ENCODE measurements at places on chromosomes 6 and 20.

- DNase-seq: no peak
Observed at GRCh38 chr6:21740376-21741124, 147.0 kb downstream of the SOX4 start.

GRCh38 chr6:114428341-114428740, 85.5 kb upstream of the HS3ST5 start:
- no peak for DNase-seq

- no peak for DNase-seq
Observed at GRCh38 chr6:108550256-108550655, 10.5 kb upstream of the FOXO3 start.

GRCh38 chr6:12280902-12281301, 9.3 kb upstream of the EDN1 start:
- no peak for DNase-seq

- no peak for DNase-seq
Observed at GRCh38 chr6:105235155-105235554, 55.3 kb upstream of the POPDC3 start.

DNA sequence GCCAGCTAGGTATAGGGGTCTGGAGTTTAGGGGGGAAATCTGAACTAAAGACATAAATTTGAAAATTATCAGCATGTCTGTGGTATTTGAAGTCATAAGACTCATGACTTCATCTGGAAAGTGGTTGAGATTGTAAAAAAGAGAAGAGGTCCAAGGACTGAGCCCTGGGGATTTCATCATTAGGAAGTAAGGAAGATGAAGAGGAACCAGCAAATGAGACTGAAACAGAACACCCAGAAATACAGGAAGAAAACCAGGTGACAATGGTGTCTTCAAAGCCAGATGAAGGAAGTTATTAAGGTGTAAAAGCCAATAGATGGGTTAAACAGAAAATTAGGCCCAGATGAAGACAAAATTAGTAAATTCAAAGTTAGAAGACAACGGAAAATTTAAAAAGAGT, 49.1 kb upstream of the UBR2 start:
- peak; percentile 75 for DNase-seq

DNA sequence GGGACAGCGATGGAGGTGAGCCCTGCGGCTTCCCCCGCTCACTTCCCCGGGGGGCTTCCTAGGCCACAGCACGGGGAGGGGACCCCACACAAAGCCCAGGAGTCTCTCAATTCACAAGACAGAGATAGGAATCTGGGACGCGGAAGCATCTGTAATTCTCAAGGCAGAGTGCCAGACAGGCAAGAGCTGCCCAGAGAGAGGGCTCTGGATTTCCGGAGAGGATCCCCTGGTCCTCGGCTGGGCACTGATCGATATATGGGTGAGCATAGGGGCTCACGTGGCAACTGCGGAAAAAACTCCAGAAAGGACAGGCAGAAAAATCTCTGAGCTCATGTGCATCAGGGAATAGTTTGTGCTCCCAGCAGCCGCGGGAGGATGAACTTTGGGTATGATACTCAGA, 296.2 kb downstream of the NRN1 start:
- DNase-seq: no peak

- DNase-seq: no peak
Observed at GRCh38 chr6:51411496-51412125, 592.9 kb downstream of the TFAP2B start.

GRCh38 chr6:25178336-25179035, 100.7 kb upstream of the CARMIL1 start:
- DNase-seq: no peak

GRCh38 chr6:163661272-163661671, 246.8 kb downstream of the QKI start:
- peak; percentile 91 for DNase-seq

DNA sequence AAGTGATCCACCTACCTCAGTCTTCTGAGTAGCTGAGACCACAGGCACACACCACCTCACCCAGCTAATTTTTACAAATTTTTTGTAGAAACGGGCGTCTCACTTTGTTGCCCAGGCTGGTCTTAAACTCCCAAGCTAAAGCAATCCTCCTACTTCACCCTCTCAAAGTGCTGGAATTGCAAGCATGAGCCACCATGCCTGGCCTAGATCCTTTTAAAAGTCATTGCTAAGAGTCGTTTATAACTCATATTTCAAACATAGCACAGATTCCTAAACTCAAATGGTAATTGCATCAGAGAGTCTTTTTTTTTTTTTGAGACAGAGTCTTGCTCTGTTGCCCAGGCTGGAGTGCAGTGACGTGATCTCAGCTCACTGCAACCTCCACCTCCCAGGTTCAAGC, 7.7 kb upstream of the SAMHD1 start:
- no peak for DNase-seq

- no peak for DNase-seq
Observed at GRCh38 chr20:1935696-1936366, 40.6 kb downstream of the SIRPA start.

GRCh38 chr20:63517376-63518309, 2.9 kb upstream of the PPDPF start:
- no peak for DNase-seq
